ENCODE measurements at places on chromosomes 1 and 21.

DNA sequence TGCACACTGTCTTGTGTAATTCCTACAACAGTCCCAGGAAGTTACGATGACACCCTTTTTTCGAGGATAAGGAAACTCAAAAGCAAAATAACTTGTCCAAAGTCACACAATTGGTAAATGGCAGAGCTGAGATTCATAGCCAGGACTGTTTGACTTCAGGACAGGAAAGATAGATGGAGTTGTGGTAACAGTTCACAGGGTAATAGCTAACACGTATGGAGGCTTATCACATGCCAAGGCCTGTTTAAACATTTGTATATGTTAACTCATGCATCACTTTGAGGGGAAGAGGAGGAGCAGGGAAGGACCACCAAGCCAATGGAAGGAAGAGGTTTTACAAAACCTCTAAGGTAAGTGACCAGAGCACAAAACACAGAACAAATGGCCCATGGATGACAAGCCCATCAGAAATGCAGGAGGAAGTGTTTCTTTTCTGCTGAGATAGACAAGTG, 2.8 kb downstream of the DHCR24 start:
- peak; percentile 89 for DNase-seq

GRCh38 chr1:154328318-154329151, 3.2 kb downstream of the ATP8B2 start:
- peak; percentile 63 for DNase-seq

DNA sequence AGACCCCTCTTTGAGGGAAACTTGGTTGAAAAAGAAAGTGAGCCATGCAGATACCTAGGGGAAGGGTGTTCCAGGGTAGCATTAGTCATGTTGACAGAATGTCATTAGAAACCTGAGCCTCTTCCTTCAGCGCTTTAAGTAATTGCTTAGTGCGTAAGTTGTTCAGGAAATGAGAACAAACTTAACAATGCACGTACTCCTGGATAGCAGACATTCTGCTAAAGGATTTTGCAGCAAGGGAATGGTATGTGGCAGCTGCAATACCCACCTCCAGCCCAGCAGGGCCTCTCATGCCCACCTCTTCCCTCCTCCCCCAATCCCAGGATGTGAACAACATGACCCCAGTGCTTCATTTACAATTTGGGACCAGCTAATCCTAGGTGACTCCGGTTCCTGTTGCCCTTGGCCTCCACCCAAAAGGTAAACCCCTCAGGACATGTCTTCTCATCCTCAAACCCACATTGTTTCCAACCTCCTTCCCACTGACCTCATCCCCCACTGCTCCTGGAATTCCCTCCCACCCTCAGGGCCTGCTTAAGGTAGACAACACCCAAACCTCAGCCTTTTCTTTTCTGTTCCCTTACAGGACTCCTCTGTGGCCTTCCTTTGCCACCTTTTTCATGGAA, 98.0 kb upstream of the BCAR3 start:
- peak; percentile 97 for DNase-seq

- peak; percentile 77 for DNase-seq
Observed at GRCh38 chr1:225318706-225319575, 108.9 kb downstream of the LBR start.

- DNase-seq: peak; percentile 97
Observed at GRCh38 chr1:148263128-148263905, 111.2 kb upstream of the NBPF11 start.

- peak; percentile 91 for DNase-seq
Observed at GRCh38 chr1:43836267-43836951, 97.2 kb upstream of the ARTN start.

DNA sequence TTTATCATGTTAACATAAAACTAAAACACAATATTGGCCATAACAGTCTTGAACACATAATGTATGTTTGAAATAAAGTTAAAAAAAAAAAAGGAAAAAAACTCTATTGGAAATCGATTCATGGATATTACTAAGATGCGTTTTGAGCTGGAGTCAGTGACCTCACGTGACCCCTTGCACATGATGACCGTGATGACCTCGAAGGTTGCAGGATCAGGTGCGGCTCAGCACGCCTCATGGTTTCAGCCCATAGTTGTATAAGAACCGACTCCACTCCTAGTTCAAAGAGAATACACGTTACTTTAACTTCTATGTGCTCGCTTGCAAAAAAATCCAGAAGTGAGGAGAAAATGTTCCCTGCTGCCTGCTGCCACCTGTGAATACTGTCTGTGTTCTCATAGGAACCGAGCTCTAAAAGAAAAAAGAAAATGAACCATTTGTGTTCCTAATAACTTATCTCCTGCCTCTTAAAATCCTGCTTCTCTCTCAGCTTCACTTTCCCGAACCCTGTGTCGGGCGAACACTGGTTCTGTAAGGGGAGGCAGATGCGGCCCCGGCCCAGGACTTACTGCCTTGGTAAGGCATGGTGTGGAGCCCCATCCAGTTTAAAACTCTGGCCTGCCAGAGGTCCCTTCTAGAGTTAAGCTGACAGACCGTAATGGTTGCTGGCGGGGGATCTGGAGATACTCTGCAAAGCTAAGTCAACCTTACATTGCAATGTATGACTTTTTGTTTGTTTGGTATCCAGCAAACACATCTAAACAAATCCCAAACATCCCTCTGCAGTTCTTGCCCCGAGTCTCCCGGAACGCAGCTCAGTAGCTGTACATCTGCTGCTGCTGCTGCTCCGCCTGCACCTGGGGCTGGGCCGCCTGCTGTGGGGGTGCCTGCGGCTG, 33.8 kb upstream of the RIPK4 start:
- DNase-seq: no peak

DNA sequence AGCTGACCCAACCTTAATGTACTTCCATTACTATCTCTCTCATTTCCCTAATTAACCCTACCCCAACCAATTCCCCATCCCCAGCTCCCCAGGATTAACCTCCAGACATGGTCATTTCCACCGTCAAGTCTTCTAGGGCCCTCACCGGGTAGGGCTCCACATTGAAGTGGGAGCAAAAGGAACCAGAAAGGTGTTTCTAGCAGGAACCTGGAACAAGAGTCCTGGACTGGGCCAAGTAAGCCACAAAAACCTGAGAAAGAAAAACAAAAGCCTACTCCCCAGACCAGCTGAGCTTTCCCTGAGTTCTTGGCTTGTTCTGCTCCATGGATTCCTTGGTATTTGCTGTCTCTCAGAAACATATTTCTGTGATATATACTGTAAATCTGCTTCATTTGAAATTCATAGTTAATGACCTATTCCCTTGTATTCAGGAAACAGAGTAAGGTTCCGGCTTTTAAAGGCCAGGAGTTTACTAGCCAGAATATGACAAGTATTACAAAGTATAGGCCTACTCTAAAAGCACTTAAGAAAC, 58.4 kb downstream of the SYF2 start:
- DNase-seq: peak; percentile 42

GRCh38 chr1:30903343-30904034, 5.1 kb downstream of the SDC3 start:
- DNase-seq: no peak

DNA sequence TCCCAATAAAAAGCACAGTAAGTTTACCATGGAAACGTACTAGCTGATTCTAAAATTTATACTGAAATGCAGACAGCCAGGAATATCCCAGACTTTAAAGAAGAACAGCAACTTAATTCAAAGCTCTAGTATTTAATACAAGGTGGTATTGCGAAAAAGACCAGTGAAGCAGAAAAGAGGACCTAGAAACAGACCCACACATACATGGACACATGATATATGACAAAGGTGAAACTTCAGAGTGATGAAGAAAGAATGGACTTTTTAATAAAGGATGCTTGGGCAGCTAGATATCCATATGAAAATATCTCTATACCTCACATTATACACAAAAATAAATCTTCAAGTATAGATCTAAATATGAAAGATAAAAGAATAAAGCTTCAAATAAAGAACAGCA, 62.6 kb downstream of the COP1 start:
- no peak for DNase-seq

DNA sequence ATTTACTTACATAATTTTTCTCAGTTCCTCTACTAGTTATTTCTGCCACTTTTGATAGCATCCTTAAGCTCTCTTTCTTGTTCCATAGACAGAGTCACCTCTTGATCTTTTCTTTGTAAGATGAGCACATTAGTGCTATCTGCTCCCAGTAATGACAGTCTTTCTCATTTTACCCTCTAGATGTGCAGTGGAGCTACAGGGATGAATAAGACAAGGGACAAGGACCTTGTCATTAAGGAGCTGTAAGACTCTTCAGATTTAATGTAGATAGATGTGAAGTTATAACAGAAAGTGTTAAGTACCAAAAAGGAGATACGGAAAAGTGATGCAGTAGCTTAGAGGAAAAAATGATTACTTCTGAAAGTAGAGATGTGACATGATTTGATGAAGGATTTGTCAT, 20.4 kb downstream of the SCP2 start:
- no peak for DNase-seq

DNA sequence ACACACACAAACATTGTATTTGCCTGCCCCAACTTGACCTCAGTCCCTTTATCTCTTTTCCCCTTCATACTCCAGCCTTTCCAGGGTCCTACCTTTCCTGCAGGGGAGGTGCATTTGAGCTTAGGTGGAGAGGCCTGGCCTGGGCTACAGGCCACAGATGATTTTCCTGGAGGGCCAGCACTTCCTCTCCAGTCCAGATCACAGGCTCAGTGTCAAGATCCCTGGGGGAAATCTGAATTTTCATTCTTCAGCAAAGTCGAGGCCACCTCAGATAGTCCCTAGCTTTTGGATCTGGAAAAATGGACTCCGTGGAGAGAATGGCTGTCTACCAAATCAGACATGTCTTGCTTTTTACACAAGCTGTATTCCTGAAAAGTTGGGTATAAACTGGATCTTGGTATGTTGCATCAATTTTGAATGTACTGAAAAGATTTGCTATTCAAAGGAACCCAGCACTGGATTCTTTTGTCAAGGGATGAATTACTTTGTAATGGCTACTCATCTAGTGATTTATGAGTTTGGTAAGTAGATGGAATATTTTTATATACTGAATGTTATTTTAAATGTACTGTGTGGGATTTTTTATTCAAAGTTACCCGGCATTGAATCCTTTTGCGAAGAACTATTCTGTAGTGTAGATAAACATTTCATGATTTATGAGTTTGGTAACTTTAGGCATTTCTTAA, 78.7 kb downstream of the DDR2 start:
- DNase-seq: no peak

DNA sequence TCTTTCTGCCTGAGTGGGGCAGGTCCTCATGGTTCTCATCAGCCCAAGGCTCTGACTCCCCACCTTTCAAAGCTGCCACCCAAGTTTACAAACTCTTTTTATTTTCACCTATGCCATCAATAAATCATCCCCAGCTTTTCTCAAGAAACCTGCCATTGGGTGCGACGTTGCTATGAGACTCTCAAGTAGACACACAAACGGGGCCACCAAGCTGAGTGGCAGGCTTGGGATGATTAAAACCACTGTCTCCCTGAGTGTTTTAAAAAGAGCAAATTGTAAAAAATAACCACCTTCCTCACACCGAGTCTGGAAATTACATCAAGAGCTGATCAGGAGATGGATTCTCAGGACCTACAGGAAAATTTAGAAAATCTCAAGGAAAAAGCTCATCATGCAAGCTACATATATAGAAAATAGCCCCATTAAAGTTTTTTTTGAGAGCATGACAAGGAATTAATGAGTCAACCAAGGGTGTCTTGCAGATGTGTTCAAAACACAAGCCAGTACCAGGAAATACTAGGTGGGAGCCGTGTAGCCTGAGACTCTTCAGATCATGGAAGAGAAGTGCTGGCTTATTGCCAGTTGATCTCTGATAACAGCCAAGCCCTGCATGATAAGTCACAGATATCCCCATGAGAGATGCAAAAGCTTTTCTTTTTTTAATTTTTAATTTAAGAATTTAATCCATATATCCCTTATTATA, 158.4 kb upstream of the BACE2 start:
- DNase-seq: no peak

DNA sequence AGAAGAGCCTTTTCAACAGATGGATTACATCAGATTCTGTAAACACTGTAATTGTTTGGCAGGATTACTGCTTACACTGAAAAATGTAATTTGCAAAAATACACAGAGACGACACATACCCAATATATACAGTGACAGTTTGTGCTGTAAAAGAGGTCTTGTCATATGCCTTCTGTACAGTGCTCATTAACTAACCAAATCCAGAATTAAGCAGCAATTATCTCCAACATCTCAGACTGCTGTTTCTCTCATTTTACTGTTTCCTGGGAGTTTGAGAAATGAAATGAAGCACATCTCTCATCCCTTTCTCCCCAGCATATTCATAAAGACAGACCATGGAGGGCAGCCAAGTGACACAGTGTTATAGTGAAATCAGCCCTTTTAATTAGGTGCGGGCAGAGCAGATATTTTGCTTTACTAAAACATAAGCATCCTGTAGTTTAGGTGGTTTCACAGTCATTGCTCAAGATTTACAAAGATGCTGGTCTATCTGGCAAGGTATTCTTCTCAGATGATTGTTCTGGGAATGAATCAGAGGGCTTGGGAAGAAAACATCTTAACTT, 618.4 kb upstream of the USP24 start:
- DNase-seq: no peak

Data from kidney tubule cell (primary cell).